ENCODE measurements at places on chromosomes 2 and 18.
A peak's percentile ranks its signal among the peaks of the same experiment; 100 is the strongest.

DNA sequence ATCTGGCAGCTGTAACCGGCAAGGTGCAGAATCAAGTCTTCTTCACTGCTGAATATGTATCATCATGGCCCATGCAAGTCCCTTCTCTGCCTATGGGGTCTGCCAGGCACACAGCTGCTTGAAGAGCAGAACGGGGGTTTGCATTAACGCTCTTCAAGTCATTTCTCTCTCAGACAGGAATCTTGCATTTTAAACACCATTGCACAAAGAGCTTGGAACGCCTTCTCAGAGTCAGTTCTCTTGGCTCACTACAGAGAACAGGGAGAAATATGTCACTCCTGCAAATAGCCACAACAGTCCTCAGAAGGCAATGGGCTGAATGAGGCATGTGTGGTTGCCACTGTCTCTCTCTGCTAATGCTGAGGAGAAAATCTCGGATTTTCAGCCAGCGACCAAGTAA, 2173.5 kb upstream of the PIK3C3 start:
- DNase-seq: no peak

- DNase-seq: no peak
Observed at GRCh38 chr2:88258208-88258607, 88.1 kb downstream of the THNSL2 start.

DNA sequence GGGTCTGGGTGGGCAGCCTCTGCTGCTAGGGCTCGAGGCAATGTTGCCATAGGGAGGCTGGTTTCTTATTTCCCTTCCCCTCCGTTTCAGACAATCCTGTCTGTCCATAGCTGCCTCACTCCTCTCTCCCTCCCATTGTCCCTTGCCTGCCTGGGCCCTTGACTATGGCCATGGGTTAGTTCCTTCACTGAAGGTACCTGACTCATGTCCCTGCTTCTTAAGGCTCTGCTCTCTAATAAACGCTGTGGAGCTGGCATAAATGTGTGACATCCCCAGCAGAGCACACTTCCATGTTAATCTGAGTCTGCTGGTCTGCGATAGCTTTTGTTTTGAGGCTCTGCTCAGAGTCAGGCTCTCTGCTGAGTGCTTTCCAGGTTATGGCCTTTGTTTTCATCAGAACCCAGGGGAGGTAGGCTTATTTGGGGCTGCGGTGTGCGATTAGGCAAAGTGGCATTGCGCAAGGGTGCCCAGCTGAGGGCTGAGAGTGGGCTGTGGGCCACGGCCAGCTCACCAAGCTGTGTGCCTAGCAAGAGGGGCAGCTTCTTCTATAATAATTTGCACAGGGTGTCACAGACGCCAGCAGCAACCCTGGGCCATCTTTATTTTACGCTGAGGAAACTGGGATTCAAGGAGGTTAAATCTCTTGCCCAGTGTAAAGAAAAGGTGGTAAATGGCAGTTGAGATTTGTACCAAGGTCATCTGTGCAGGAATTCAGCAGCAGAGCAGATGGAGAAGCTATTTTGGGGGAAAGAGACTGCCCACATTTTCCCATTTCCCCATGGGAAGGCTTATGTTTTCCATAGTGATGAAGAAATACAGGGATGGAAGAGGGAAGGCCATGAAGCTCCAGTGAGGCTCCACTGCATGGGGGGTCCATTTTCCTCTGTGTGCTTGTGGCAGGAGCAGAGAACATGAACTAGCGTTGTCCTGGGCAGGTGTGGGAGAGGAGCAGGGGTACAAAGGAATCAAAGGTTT, 25.6 kb downstream of the MRPL33 start:
- no peak for DNase-seq

- DNase-seq: no peak
Observed at GRCh38 chr2:33069894-33070651, 123.3 kb downstream of the LTBP1 start.

- peak; percentile 70 for DNase-seq
Observed at GRCh38 chr2:174697255-174697654, 67.0 kb downstream of the CHRNA1 start.

DNA sequence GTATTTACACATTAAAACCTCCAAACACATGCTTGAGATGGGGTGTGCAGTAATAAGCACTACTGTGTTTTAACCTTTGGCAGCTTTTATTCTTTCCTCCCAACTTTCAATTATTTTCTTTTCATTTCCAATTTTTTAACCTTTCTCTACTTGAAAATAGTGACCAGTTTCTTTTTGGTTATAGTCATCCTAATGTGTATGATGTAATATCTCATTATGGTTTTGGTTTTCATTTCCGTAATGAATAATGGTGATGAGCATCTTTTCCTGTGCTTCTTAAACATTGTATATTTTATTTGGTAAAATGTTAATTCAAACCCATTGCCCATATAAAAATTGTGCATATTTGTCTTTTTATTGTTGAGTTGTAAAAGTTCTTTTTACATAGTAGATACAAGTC, 103.5 kb downstream of the BMPR2 start:
- DNase-seq: no peak

DNA sequence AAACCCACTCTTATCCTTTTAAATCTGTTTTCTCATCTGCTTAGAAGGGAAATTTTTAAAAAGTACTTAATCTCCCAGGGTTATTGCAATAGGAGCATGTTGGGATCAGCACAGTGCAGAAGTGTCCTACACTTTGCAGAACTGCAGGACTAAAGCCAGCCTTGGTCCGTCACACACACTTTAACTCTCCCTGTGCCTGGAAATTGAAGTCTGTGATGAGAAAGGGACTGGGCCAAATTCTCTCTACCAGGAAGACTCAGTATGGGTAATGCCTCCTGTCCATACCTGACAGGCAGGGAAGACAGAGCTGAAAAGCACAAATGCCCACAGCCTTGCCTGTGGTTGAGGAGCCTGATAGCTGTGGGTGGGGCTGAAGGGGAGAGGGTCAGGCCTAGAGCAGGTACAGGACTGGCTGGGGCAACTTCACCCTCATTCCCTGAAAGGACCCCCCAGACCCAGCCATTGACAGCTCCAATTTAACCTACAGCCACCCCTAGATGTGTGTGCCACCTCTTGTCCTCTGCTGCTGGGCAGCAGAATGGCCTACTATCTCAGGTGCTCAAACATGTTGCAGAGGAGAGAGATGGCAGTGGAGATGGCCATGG, 377.2 kb upstream of the KLHL29 start:
- DNase-seq: no peak

GRCh38 chr2:3280683-3281520, 96.7 kb downstream of the EIPR1 start:
- no peak for DNase-seq

- no peak for DNase-seq
Observed at GRCh38 chr18:78330766-78331165, 648.9 kb upstream of the SALL3 start.

DNA sequence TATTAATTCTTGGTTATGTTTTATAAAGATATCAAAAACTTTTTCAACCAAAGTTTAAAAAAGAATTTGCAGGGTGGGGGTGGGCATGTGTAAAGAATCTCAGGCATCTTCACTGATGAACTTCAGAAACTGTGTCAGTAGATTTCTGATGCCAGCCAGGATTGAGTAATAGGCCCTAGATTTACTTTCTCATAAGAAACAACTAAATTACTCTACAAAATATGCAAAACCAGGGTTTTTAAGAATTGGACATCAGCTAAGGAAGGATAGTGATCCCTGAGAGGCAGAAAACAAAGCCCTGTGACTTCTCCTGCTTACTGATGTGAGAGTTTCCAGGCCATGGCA, 11.9 kb upstream of the IL1R1 start:
- DNase-seq: no peak

DNA sequence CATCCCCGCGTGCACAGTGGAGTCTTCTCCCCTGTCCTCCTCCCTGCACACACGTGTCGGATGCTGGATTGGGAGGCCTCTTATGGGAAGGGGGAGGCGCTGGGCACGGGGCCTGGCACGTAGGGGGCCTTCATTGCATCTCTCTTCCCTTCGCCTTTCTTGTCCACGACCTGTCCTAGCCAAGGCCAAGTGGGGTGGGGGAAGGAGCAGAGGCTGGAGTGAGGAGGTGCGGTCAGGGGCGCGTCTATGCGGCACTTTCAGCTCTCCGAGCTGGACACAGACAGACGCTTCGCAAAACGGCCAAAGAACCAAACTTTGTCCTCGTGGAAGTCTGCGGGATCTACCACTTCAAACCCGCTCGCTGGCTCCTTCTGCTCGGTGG, 13.4 kb downstream of the ALPG start:
- no peak for DNase-seq

- DNase-seq: no peak
Observed at GRCh38 chr2:108266218-108266617, 22.5 kb upstream of the SULT1C2 start.

DNA sequence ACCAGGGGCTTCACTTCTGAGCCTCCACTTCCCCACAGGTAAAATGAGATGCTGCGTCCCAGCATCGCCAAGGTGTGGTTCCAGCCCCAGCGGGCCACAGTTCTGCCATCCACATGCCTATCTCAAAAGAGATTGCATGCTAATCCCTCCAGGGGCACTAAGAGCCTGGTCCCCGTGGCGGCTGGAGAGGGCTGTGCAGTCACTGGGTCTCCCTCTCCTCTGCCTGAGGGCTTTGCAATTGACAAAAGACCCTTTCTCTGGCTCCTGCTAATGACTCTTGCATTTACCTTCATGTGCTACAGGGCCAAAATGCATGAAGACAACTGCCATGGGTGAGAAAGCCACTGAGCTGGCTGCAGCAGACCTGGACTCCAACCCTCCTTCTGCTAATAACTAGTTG, 18.5 kb downstream of the ZBTB7C start:
- no peak for DNase-seq

DNA sequence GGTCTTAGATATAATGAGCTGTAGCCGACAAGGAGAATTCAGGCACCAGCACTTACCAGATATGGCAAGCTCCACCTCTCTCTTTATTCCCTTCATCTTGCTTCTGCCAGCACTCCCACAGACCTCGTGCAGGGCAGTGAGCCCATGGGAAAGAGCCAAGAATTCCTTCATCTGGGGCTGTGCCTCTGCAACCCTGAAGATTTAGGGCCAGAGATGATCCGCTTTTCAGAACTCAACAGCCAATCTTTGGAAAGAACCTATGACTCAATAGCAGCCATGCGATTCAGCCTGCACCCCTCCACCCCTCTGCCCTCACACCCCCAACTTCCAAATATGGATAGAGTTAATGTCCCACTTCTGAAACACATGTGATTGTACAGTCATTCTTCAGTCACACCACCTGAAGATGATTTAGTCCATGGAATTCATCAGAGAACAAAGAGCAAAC, 533.7 kb upstream of the TNP1 start:
- no peak for DNase-seq

- no peak for DNase-seq
Observed at GRCh38 chr2:234542742-234543141, 45.9 kb upstream of the ARL4C start.

- no peak for DNase-seq
Observed at GRCh38 chr2:3200420-3200939, 177.1 kb downstream of the EIPR1 start.

DNA sequence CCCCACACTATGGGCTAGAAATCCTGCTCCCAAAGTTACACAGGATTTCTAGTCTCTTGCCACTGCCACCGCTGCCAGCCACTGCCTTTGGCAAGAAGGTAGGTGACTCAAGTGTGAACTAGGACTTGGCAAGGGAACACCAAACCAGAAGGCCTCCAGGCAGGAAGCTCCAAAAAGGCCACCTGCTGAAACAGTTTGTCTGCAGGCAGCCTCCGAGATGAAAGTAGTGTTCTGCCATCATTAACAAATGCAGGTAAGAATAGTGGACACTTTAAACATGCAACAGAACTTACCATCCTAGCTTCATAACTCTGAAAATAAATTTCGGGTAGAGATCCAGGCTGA, 3.9 kb downstream of the ANKRD44 start:
- no peak for DNase-seq

DNA sequence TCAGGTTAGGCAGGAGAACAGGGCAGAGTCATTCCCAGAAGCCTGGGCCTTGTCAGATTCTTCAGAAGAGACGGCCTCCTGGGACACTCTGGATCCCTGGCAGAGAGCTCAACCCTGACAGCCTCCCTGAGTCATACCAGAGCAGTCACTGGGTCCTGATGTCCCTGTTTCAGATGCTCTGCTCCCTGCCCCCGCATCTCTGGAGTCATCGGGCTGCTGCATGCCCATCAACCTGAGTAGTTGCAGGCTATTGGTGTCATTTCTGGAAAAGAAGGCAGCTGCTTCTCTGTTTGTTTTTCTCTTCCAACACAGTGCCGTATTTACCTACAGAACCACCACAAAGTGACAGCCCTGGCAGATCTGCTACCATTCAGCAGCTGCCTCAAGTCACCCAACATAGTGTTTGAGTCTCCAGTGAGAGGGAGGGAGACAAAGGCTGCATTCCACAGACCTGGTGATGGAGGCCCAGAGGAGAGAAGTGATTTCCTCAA, 145.1 kb downstream of the B3GNT2 start:
- DNase-seq: no peak

DNA sequence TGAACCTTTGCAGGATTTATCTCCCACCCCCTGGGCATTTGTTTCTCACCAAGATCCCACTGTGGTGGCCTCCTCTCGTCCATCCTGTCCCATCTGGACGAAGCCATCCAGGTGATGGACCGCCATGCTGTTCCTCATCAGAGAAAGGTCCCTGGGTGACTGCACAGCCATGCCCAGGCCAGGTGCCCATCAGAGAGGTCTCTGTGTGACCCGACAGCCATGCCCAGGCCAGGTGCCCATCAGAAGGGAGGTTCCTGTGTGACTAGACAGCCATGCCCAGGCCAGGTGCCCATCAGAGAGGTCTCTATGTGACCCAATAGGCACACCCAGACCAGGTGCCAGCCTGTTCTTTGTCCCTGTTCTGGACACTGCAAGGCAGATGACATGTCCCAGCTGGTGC, 360.9 kb upstream of the SALL3 start:
- no peak for DNase-seq

DNA sequence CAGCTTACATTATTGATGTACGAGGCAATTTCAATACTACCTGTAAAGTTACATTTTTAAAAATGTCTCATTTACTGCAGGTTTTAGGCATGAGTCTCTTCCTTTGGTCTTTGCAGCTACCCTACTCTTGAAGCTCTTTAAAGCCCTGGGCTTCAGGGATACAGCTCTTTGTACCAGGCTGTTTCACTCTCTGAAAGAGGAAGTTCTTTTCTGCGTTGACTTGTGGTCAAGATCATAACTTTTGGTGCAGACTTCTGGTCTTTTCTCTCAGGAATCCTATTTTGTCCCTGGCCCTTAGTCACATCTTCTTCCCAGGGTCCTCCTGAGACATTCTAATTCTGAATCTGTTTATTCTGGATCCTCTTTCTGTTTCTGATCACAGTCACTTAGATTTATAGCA, 16.6 kb upstream of the HRH4 start:
- DNase-seq: no peak

GRCh38 chr18:50372743-50373142, 2.1 kb upstream of the SKA1 start:
- DNase-seq: no peak

GRCh38 chr18:57035590-57035989, 111.3 kb upstream of the BOD1L2 start:
- no peak for DNase-seq

All from hematopoietic multipotent progenitor cell treated with erythropoietin and hydrocortisone succinate and interleukin-3 and kit ligand, for 8 days (in vitro differentiated cells).